ENCODE measurements at places on chromosomes 2 and 18. TPM values are rescaled to one million over a fixed set of nuclear protein-coding genes. Genes with fewer than 3 reads are reported as not detected.
A peak's percentile ranks its signal among the peaks of the same experiment; 100 is the strongest.

GRCh38 chr18:9221040-9221439 lies 84.5 kb downstream of the ANKRD12 start:
- no peak for DNase-seq

- no peak for DNase-seq
Observed at GRCh38 chr2:84631985-84632384, 115.7 kb downstream of the DNAH6 start.

DNA sequence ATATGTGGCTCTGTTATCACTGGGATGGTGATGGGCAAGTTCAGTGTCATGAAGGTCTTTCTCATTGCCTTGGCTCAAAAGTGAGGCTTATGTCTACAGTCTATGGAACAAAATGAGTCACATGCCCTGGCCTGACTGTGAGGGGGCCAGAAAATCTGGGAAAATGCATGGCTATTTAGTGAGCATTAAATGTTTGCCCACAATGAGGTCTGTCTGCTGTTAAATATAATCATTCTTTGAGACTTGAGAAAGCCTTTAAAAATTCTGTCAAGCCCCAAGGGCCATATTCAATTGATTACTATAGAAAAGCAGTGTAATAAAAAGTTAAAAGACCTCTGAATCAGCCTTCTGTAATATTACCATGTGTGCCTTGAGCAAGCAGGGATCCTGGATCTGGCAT lies 5.5 kb upstream of the RNF144A start:
- DNase-seq: no peak

DNA sequence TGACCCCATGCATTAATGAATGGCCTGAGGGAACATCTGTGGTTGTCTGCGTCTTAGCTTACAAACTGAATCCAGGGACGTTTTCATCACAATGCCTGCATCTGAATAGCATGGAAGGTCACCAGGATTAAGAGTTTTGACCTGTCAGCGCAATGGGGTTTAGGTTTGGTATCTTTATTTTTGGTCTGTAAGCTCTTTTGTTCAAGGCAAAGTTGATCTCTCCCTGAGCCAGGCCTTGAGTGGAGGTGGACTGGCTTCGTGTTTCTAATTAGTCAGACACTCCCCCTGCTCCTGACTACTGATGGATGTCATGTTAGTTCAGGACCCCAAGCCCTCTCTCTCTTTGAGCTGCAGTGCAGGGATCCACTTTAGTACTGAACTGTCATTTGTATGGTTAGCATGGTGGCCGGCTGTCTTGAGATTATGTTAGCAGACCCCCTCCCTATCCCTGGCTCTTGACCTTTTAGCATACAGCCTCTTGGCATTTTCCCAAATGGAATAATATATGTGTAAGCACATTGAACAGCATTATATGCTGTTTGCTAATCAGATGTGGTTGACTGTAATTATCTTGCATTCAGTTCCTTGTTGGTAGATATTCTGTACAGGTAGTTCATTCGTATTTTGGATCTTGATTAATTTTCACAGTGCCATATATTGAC lies 59.2 kb downstream of the LYPD6 start:
- DNase-seq: no peak

GRCh38 chr18:24535527-24536295 lies 75.3 kb downstream of the HRH4 start:
- no peak for DNase-seq

- DNase-seq: peak; percentile 66
Observed at GRCh38 chr2:45993476-45993991, 303.7 kb upstream of the EPAS1 start.

DNA sequence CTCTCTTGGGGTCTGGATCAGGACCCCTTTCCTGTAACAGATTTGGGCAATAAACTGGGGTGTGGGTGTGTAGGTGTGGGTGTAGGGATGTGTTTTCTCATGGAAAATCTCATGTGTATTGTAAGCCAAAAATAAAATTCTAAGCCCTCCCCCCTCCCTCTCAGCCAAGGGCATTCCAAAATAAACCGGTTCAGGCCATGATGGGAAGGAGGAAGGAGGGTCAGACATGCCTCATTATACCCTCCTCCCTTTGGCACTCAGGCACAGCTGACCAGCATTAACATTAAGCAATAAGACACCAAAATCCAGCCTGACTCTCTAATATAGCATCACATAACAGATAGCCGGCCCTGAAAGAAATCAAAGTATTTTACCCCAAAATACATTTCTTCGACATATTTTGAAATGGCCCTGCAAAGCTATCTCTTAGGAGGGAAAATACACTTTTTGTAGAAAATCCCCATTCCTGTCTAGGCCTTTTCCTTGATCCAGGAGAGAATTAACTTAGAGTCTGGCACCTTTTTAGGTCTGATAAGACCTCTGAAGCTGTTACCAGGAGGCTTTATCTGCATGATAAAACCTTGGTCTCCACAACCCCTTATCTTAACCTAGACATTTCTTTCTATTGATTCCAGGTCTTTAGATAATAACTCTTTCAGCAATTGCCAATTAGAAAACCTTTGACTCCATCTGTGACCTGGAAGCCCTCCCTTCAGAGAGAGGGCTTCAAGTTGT lies 128.7 kb upstream of the COL5A2 start:
- no peak for DNase-seq

DNA sequence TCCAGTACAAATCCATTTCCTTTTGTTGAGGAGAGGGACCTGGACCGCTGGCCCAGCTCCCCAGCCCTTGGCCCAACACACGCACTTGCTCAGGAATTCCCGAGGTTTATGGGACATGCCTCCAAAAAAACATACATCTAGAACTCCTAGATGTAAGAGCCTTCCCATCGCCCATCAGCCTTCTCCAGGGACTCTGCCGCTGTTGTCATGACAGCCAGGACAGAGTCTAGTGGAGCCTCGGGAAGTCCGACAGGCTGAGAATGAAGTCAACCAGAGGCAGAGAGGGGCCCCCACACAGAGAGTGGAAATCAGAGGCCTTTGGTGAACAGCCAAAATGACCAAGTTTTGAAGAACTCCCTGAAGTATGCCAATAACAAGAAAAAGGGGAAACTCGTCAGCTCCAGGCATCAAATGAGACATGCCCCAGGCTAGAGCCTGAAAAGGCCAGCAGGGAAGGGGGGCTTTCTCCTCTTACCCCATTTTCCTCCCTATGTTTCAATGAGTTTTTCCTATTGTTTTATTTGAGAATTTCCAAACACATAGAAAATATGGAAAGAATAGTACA lies 43.2 kb upstream of the CAB39 start:
- no peak for DNase-seq

DNA sequence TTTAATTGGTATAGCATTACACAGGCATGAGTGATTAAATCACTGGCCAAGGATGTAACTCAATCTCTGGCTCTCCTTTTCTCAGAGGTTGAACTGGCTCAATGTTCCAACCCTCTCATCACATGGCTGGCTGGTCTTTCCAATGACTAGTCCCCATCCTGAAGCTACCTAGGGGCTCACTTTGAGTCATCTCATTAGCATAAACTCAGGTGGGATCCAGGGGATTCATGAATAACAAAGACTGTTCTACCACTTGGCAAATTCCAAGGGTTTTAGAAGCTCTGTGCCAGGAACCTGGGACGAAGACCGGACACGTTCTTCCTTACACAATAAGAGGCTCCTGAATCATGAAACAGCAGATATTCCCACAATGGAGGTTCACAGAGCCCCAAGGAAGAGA lies 145.0 kb upstream of the SPATS2L start:
- no peak for DNase-seq

DNA sequence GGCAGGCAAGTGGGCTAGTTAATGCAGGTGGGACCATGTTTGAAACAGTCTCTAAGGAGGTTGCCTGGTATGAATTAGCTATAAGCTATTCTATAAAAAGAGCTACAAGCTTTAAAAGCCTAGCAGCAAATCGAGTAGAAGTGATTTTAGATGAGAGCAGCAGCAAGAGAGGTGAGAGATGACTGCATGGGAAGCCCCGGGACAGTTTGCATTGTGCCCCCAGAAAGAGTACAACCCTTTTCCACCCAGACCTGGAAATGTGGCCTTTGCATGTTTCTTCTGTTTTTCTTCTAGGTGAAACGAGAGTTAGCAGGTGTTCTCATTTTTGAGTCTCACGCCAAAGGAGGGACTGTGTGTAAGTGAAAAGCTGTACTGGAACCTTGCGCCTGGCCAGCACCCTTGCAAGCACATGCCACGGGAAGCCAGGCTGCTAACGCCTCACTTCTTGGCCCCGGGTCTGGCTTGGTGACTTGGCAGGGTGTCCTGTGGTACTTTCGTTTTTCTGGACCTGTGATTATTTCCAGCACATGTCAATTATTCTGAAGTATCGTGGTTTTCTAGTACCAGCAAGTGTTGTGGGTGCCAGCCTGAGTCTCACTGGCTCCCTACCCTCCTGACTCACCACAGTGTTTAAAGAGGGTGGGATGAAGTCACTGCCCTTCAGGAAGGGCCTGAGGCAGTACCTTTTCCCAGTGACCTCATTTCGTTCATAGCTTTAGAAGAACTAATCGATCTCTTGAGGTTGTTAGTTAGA lies 90.3 kb upstream of the MAP3K20 start:
- peak; percentile 68 for DNase-seq

- DNase-seq: no peak
Observed at GRCh38 chr2:105517814-105518705, 119.2 kb upstream of the FHL2 start.

ARHGAP25 gene
- not detected for total RNA-seq

FOXD4L1 gene
- total RNA-seq: not detected

ZNF516 gene
- total RNA-seq: 17.4 TPM
